NCI-H774 (cell line): ENCODE measurements at places on chromosomes 13 and 19.

- no peak for DNase-seq
Observed at GRCh38 chr13:110312339-110313031, 5.4 kb downstream of the COL4A2 start.

- DNase-seq: no peak
Observed at GRCh38 chr13:79084802-79085424, 321.1 kb downstream of the RBM26 start.

GRCh38 chr19:5434970-5435641 is 20.1 kb upstream of the ZNRF4 start:
- no peak for DNase-seq

- no peak for DNase-seq
Observed at GRCh38 chr13:87147076-87147475, 524.1 kb upstream of the SLITRK5 start.

- DNase-seq: no peak
Observed at GRCh38 chr13:90177512-90177911, 1170.0 kb upstream of the MIR17HG start.

DNA sequence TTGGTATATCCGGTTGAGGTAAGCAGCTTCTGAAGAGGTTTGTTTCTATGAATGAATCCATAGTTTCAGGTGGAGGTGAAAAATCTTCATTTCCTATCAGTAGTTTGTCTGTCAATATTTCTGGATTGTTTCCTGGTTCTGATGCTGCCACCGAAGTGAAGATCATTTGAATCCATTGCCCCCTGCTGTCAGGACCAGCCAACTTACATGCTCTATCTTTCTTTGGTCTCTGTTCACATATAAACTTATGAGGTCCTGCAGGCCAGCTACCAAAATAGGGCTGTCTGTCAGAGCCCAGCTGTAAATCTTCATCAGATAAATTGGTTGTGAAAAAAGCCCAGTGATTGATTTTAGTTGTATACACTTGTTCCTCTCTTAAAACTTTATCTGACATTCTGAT is 15.2 kb upstream of the N4BP2L1 start:
- DNase-seq: no peak

DNA sequence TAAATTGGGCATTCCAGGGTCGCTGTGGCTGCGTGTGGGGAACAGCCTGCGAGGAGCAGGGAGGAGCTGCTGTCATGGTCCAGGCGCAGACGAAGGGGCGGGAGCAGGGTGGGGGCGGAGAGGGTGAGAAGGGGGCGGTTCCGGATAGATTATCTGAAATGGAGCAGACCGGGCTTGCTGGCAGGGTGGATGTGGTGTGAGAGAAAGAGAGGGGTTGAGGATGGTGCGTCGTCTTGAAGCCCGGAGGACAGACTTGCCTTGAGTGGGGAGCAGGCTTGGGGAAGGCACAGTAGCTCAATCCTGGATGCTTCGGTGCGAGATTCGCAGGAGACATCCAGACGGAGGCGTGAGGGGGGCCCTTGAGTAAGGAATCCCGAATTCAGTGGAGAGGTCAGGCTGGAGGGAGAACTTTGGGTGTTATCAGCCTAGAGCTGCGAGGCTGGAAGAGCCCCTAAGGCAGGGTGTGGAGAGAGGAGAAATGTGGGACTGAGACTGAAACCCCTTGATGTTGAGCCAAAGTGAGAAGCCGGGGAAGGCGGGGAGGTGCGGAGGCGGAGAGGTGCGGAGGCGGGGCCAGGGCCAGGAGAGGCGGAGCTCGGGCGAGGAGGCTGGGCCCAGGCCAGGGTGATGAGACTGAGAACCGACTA is 40.6 kb downstream of the DPF1 start:
- DNase-seq: no peak

DNA sequence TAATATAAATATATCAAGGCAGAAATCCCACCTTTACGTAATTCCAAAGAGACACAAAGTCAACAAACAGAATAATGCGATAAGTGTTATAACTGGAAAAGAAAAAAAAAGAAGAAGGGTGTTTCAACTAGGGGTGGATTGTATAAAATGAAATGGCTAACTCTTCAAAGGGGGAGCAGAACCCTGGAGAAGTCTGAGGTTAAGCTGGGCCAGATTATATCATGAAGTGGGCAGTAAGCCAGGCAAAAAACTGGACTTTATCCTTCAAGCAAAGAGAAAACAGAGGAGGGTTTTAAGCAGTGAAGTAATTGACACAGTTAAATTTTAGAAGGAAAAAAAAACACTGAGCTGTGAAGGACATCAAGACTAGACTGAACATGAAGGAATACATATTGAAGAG is 41.9 kb downstream of the TBC1D4 start:
- no peak for DNase-seq

- no peak for DNase-seq
Observed at GRCh38 chr13:101303521-101303920, 112.8 kb downstream of the NALCN start.

- DNase-seq: no peak
Observed at GRCh38 chr19:45161738-45162607, 1.2 kb upstream of the NKPD1 start.

DNA sequence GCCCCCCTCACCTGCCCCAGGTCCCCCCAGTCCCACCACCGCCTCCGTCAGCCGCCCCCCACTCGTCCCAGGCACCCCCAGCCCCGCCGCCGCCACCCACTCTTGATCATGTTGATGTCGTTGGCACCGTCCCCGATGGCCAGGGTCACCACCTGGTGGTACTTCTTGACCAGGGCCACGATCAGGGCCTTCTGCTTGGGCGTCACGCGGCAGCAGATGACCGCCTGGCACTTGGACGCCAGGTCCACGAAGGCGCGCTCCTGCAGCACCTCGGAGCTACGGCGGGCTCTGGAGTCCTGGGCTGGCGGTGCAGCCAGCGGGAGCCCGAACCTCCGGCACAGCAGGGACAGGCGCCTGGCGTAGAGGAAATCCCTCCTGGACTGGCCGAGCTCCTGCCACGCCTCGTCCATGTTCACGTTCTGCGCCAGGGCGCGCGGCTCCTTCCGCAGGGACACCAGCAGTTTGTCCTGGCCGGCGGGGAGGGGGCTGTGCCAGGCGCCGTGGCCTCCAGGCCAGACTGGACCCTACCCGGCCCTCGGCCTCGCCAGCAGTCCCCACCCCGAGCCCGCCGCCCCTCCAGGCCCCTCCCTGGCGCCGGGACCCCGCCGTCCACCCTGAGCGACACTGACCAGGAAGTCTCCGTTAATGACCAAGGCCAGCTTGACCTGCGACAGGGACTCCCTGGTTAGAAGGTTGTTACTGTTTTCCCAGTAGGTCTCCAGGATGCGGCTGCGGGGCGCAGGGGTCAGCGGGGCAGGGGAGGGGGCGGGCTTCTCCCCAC is 22.6 kb downstream of the ATP8B3 start:
- DNase-seq: no peak

DNA sequence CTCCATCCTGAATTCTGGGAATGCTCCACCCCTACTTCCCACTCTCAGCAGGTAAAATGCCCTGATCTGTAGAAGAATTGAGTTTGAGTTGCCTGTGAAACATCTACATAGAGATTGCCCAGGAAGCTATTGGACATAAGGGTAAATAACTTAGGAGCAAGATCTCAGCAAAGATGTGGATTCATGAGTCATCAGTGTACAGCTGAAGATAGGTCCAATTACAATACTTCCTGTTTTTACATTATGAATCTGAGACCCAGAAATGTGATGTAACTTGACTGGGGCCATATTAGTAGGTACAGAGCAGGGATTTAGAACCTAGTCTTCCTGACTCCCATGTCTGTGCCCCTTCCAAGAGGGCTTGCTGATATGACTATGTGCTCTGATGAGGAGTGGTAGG is 79.4 kb upstream of the FNDC3A start:
- DNase-seq: no peak

GRCh38 chr13:84686973-84687372 is 804.7 kb upstream of the SLITRK1 start:
- no peak for DNase-seq

DNA sequence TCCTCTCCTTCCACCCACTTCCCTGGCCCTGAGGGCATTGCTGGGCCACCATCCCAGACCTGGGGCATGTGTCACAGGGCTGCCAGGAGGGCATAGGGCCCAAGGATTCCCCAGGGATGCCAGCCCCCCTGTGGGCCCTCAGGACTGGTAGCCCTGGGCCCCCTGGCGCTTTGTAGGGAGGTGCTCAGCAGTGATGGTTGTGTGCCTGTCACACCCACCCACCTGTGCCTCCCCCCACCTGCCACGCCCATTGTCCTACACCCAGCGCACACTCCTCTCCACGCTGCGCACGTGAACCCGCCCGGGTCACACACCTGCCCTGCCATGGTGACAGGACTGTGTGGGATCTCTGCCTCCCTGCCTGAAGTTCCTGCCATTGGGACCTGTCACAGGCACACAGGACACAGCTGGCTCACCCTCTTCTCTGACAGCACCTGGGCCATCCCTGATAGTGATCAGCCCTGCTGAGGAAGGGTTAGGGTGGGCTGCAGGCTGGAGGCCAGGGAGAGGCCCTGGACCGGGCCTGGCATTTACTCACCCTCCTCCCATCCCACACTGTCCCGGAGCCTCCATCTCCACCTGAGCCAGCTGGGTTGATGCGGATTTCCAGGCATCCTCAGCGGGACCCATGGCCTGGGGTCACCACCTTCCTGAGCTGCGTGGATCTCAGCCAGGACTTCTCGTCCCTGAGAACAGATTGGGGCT is 23.9 kb downstream of the WTIP start:
- DNase-seq: no peak

- no peak for DNase-seq
Observed at GRCh38 chr19:42480335-42481095, 37.8 kb upstream of the CXCL17 start.

- DNase-seq: no peak
Observed at GRCh38 chr19:18899624-18900560, 3.9 kb upstream of the CERS1 start.

GRCh38 chr13:41427666-41428065 is 29.7 kb upstream of the RGCC start:
- no peak for DNase-seq

DNA sequence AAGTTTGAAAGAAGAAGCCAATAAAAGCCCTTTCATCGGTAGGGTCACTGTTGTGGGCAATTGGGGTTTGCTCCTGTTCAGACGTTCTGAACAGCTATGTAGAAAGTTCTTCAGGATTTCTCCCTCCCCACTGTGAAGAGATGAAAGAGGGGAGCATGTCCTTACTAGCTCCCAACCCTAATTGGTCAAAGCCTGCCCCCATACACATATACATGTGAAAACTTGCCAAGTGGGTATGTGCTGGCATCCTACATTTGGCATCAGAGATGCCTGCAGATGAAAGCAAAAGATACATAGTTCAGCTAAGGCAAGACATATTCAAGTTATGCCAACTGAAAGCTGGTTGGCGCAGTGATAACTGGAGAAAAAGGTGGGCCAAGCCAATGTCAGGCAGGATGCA is 363.1 kb upstream of the DACH1 start:
- no peak for DNase-seq

GRCh38 chr13:31860002-31860401 is 120.7 kb downstream of the RXFP2 start:
- no peak for DNase-seq

DNA sequence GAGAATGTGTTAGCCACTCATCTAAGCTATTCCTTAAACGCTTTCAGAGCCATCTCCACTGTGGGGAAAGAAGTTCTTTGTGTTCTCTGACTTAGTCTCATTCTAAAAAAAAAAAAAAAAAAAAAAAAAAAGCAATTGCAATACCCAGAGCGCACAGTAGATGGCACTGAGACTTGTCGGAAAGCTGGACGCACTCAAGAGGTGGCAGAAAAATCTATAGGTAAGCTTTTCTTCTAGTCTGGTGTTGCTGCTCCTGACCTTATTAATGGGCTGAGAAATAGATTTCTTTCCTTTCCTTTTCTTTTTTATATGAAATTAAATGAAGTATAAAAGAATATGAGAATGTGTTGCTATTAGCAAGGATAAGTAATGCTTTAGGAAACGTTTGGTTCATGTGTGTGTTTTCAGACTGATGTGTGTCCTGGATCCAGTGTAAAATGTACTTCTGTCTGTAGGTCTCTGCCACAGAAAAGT is 4.7 kb upstream of the GJB2 start:
- DNase-seq: no peak

DNA sequence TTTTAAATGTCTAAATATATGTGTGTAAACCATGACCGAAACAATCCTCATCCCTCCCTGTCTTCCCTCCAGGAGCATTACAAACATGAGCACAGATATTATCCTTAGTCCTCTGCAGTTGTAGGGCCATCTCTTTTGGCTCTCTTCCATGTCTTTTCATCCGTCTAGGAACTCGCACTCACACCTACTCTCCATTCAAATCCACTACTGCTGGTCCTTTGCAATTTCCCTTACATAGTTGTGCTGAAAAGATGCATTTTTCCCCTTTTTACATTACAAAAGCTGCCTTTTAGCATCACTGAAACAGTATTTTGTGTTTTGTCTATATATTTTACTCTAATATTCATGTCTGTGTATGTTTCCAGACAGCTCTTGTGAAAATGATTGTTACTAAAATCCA is 237.8 kb downstream of the DACH1 start:
- no peak for DNase-seq

DNA sequence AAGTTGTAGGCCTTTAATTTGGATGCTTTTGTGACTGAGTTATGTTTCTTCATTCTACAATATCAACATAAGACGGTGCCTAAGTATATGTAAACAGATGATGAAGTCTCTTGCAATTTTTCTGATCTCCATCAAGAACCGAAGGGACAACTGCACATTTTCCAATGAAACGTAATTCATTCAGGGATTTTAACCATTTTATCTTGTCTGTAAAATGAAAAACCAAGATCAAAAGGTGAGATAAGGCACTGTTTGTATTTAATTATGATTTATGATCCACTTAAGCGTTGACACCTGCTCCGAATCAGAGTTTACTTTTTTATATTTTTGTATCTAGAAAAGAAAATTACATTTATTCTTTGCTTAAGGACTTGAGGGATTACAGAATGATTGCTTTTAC is 556.8 kb upstream of the ARGLU1 start:
- no peak for DNase-seq

DNA sequence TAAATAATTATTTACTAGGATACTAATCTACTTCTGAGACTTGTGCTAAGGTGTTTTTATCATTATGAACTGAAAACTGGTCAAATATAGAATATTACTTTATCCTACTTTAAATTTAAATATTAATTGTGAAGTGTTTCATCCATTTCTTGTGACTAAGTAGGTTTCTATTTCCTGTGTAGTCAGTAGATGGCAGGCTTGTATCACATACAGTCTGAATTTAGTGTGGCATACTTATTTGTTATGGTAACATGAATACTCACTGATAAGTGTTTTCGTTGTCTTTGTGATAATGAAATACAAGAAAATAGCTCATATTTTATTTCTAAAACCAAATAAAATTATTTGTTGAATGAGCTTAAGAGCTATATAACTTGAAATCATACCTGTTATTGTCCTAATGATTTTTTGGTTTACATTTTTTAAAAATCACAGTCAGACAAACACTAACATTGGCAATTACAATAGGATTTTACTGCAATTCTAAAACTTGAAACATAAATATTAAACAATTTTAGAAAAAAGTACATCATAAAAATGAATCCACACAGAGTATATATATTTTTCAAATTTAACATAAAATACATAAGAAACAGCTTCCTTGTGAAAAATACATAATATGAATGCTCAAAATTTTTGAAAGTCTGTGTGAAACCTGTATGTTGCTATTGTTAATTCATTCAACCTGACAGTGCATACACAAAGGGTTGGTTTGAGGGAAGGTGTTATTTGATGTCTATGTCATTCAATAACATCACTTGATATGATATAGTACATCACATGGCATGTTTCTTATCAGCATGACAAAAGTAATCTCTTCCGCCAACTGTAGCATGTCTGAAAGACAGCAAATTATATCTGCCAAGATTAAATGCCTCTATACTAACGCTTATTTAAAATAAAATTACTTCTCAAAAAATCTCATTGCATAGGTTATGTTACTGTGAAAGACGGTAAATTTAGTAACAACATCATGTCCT is 904.8 kb upstream of the PCDH20 start:
- no peak for DNase-seq
